ENCODE measurements at places on chromosomes 16 and 17. TPM values are rescaled to one million over a fixed set of nuclear protein-coding genes. Genes with fewer than 3 reads are reported as not detected.

The EVPL gene
- total RNA-seq, result 19.5 TPM

The SMPD3 gene
- total RNA-seq, result 2.4 TPM

The KRT23 gene
- total RNA-seq, result 4.6 TPM

The WNT9B gene
- 1.2 TPM for total RNA-seq

The OTOP2 gene
- total RNA-seq, result not detected

The GTF3C1 gene
- total RNA-seq, result 58.5 TPM

The CCL7 gene
- total RNA-seq, result not detected

The TP53TG3F gene
- not detected for total RNA-seq

The MARCHF10 gene
- 0.29 TPM for total RNA-seq

The KRTAP4-6 gene
- total RNA-seq, result not detected

The CDH5 gene
- total RNA-seq, result 71.6 TPM

The ZC3H18 gene
- total RNA-seq, result 14.8 TPM

The PNMT gene
- 1.2 TPM for total RNA-seq

The MPP2 gene
- 9.0 TPM for total RNA-seq

The HOXB1 gene
- total RNA-seq, result not detected

The ORMDL3 gene
- total RNA-seq, result 104 TPM

The PIK3R5 gene
- total RNA-seq, result 10.6 TPM

The KRT40 gene
- not detected for total RNA-seq

The GNG13 gene
- not detected for total RNA-seq

The TP53TG3D gene
- total RNA-seq, result not detected
